ENCODE measurements at places on chromosomes 1 and 21. TPM values are rescaled to one million over a fixed set of nuclear protein-coding genes. Genes with fewer than 3 reads are reported as not detected.

GRCh38 chr1:54378157-54378873, 27.9 kb downstream of the SSBP3 start:
- no peak overlapping the region for H3K27ac ChIP-seq
- H3K27me3 ChIP-seq: no peaks in the 10 kb centered on the region
- DNase-seq: no peak
- peaks cover 37% of the 10 kb centered on the region for H3K4me1 ChIP-seq
- no peaks in the 10 kb centered on the region for H3K36me3 ChIP-seq

DNA sequence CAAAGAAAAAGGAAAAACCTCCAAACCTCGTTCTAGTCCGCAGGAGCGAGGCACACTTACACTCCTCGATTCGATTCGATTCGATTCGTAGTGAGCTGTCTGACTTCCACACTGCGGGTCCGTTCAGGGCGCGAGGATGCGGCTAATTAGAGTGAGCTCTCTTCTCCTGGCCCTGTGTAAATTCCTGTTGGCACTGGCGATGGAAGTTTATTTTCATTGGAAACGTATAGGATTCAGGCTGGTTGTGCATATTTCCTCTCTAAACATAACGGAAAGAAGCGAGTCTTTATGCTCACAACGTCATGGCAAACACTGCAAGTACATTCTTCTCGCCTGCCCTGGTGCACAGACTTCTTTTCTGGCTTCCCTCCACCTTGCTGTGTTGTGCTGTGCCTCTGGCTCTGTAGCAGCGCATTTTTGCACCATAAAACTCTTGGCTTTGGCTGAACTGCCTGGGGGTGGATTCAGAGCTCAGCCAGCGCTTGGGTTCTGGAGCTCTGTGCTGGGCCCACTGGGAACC, 2.7 kb downstream of the HUNK start:
- no peaks in the 10 kb centered on the region for H3K27me3 ChIP-seq
- peaks cover 17% of the 10 kb centered on the region for H3K4me1 ChIP-seq

- no peak overlapping the region for H3K27ac ChIP-seq
- no peaks in the 10 kb centered on the region for H3K27me3 ChIP-seq
- H3K36me3 ChIP-seq: no peaks in the 10 kb centered on the region
- peak overlapping the region; percentile 77 for H3K4me3 ChIP-seq
- DNase-seq: no peak
Measured at GRCh38 chr1:116417678-116418077, 44.6 kb downstream of the ATP1A1 start.

GRCh38 chr1:201489643-201490261, 17.2 kb downstream of the CSRP1 start:
- no peak for DNase-seq
- no peak overlapping the region for H3K4me3 ChIP-seq
- no peaks in the 10 kb centered on the region for H3K27me3 ChIP-seq
- peaks cover 70% of the 10 kb centered on the region for H3K4me1 ChIP-seq

DNA sequence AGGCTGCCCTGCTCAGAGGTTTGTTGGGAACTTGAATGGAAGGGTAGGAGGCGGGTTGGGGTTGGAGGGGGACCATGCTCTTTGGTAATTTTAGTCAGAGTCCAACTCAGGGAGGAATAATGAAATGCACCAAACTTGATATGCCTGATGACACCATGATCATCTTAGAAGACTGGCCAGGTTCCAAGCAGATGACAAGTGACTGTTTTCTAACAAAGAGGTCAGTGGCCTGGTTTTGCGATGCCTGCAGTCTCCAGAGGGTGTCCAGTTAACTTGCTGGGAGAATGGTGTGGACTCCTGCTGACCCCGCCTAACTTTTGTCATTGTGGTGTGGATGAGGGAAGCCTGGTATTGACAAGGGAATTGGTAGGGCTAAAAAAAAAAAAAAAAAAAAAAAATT, 12.4 kb downstream of the VANGL1 start:
- peaks cover 6% of the 10 kb centered on the region for H3K36me3 ChIP-seq
- no peaks in the 10 kb centered on the region for H3K27me3 ChIP-seq
- peaks cover 8% of the 10 kb centered on the region for H3K4me1 ChIP-seq
- no peak overlapping the region for H3K27ac ChIP-seq
- no peak overlapping the region for H3K4me3 ChIP-seq

DNA sequence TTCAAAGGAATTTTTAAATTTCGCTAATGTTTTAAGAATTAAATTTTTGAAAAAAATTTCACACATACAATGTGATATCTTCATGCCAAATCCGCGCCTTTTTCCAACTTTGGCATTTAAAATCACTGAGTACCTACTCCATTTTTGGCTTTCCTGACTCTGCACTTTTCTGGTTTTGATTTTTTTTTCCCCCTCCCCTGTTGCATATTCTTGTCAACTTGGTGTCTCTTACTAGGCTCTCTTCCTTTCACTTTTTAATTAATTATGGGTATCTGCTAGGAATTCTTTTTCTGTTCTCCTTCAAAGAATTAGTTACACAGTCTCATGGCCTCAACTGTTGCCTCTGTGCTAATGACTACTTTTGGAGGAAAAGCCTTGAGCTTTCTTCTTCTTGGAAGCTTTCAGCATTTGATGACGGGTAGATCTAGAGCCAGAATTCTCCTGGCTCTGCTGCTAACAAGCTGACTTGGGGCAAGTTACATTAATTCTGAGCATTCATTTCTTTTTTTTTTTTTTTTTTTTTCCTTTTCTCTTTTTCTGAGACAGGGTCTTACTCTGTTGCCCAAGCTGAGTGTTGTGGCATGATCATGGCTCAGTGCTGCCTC, 1.8 kb downstream of the AGL start:
- H3K4me3 ChIP-seq: no peak overlapping the region
- H3K27ac ChIP-seq: no peak overlapping the region
- H3K36me3 ChIP-seq: no peaks in the 10 kb centered on the region
- H3K27me3 ChIP-seq: no peaks in the 10 kb centered on the region
- no peak for DNase-seq

GRCh38 chr1:3948344-3948743, 48.3 kb upstream of the C1orf174 start:
- H3K4me3 ChIP-seq: no peak overlapping the region
- H3K36me3 ChIP-seq: no peaks in the 10 kb centered on the region
- H3K4me1 ChIP-seq: no peaks in the 10 kb centered on the region
- no peak for DNase-seq
- no peak overlapping the region for H3K27ac ChIP-seq

GRCh38 chr1:196902344-196902743, 14.5 kb downstream of the CFHR4 start:
- H3K27me3 ChIP-seq: no peaks in the 10 kb centered on the region
- H3K36me3 ChIP-seq: no peaks in the 10 kb centered on the region

- H3K27ac ChIP-seq: no peak overlapping the region
Measured at GRCh38 chr1:231581859-231582258, 44.7 kb upstream of the DISC1 start.

DNA sequence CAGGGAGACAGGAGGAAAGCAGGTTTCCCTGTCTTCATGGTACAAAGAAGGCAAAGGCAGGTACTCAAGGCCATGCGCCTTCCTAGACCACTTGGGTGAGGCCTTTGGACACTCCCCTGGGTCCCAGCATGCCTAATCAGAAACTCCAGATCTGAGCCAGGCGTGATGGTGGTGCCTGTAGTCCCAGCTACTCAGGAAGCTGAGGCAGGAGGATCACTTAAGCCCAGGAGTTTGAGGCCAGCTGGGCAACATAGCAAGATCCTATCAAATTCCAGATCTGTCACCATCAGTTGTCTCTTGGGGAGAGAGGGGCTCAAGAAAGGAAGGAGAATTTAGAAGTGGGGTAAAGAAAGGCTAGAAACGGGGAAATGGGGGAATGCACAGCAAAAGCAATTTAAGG, 96.3 kb upstream of the SLC25A33 start:
- peak overlapping the region; percentile 10 for H3K27ac ChIP-seq
- H3K27me3 ChIP-seq: no peaks in the 10 kb centered on the region
- no peaks in the 10 kb centered on the region for H3K36me3 ChIP-seq
- peaks cover 18% of the 10 kb centered on the region for H3K4me1 ChIP-seq
- no peak for DNase-seq
- H3K4me3 ChIP-seq: no peak overlapping the region

DNA sequence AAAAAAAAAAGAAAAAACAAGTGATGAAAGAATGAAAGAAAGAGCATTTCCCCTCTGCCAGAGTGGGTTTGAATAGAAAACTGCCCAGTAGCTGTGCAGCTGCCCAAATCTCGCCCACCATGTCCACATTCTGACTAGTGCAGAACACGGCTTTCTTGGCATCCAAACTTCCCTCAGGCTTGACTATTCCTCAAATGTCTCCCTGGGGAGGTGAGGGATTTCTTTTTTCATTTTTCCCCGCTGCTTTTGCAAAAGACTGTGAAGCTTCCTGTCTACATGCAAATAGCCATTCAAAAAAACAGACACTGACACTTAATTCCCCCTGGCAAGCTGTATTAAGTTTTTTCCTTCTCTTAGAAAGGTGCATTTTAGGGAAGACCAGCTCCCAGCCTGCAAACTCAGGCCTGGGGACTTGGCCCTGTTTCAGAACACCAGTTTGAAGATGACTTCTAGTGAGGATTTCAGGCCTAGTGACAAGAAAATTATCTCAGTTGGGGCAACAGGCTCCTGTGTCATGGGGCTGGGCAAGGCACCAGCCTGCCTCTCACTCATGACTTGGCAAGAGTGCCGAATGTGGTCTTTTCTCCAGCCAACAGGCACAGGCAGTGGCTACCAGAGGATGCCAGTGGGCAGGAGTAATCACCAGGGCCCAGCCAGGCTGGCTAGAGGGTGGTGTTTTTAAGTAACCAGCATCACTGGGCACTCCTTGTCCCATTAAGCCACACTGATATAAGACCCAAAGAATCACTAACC, 178.1 kb upstream of the NFIA start:
- H3K27me3 ChIP-seq: no peaks in the 10 kb centered on the region
- H3K4me3 ChIP-seq: no peak overlapping the region
- H3K36me3 ChIP-seq: no peaks in the 10 kb centered on the region
- DNase-seq: no peak

- no peak for DNase-seq
- H3K4me1 ChIP-seq: peaks cover 17% of the 10 kb centered on the region
- no peaks in the 10 kb centered on the region for H3K27me3 ChIP-seq
- H3K27ac ChIP-seq: no peak overlapping the region
Measured at GRCh38 chr1:150406483-150406882, 42.5 kb downstream of the RPRD2 start.

DNA sequence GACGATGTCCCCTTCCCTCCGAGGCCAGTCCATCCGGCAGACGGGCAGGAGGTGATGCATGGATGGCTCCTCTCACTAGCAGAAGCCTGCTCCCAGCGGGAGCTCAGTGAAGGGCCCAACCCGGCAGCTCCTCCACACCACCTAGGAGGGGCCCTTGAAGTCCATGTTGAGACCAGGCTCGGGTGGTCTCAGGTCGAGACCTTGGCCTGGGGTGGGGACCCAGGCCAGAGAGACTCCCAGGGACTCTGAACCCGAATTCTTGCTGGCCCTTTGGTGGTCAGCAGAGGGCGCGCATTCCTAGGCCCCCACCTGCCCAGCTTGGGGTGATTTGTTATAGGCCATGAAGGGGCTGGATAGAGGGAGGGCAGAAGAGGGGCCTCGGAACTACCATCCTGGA, 642 bp upstream of the NT5C1A start:
- peaks cover 30% of the 10 kb centered on the region for H3K4me1 ChIP-seq
- no peaks in the 10 kb centered on the region for H3K27me3 ChIP-seq
- no peak overlapping the region for H3K27ac ChIP-seq
- H3K36me3 ChIP-seq: no peaks in the 10 kb centered on the region

GRCh38 chr1:37398096-37398495, 76.3 kb upstream of the ZC3H12A start:
- H3K4me1 ChIP-seq: no peaks in the 10 kb centered on the region
- no peak for DNase-seq
- H3K27ac ChIP-seq: no peak overlapping the region
- no peak overlapping the region for H3K4me3 ChIP-seq
- no peaks in the 10 kb centered on the region for H3K36me3 ChIP-seq

- DNase-seq: peak; percentile 81
- no peaks in the 10 kb centered on the region for H3K27me3 ChIP-seq
- peak overlapping the region; percentile 16 for H3K4me3 ChIP-seq
- H3K4me1 ChIP-seq: peaks cover 6% of the 10 kb centered on the region
Measured at GRCh38 chr1:220810179-220810653, 23.5 kb downstream of the MTARC1 start.

- DNase-seq: peak; percentile 88
- no peaks in the 10 kb centered on the region for H3K36me3 ChIP-seq
- H3K27me3 ChIP-seq: no peaks in the 10 kb centered on the region
- H3K27ac ChIP-seq: peak overlapping the region; percentile 49
- H3K4me3 ChIP-seq: peak overlapping the region; percentile 3
Measured at GRCh38 chr1:237012788-237013383, 8.6 kb upstream of the MT1HL1 start.

DNA sequence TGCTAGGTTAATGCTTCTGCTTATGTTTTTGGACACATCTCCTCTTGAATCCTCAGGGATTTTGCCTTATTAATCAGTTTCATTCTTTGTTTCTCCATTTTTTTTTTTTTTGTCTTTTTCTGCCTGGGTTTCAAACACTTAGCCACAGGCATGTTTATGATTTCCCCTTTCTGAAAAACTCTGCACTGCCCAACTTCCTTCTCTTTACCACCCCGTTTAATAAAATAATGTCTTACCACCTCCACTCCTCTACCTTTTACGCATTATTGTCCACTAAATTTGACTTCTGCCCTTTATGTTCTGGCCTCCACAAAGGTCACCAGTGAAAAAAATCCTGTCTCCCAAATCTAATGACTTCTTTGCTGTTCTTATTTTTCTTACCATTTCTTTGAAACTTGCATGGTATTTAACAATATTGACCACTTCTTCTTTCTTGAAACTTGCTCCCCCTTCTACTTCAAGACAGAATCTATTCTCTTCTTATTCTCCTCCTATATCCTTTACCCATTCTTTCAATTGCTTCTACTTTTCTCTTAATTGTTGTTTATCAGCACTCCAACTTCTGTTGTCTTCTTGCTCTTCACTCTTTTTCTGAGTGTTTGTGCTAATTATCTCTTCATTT, 150.3 kb downstream of the TNFSF18 start:
- no peaks in the 10 kb centered on the region for H3K36me3 ChIP-seq
- no peak overlapping the region for H3K4me3 ChIP-seq
- no peak overlapping the region for H3K27ac ChIP-seq

DNA sequence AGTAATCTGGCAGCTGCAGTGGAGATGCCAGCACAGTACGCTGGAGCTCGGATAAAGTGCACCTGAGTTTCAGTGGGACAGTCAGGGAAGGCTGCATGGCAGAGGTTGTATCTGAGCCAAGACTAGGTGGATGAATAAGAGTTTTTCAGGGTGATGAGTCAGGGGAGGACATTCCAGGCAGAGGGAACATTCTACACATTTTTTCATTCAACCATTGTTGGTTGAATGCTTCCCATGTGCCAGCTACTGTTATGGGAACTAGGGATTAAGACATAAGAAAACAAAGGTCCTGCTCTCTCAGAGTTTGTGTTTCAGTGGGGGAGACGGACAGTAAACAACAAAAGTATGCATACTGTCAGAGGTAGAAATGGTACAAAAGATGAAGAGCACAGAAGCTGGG, 5.2 kb downstream of the LEPR start:
- peaks cover 48% of the 10 kb centered on the region for H3K36me3 ChIP-seq
- no peaks in the 10 kb centered on the region for H3K27me3 ChIP-seq
- no peak for DNase-seq

GRCh38 chr1:7070389-7071029, 285.3 kb downstream of the CAMTA1 start:
- no peak overlapping the region for H3K27ac ChIP-seq
- no peak for DNase-seq
- H3K4me3 ChIP-seq: peak overlapping the region; percentile 35
- H3K27me3 ChIP-seq: no peaks in the 10 kb centered on the region
- H3K36me3 ChIP-seq: no peaks in the 10 kb centered on the region
- peaks cover 9% of the 10 kb centered on the region for H3K4me1 ChIP-seq

- peaks cover 3% of the 10 kb centered on the region for H3K4me1 ChIP-seq
- no peak for DNase-seq
- no peak overlapping the region for H3K4me3 ChIP-seq
Measured at GRCh38 chr21:37244501-37245095, 22.5 kb downstream of the VPS26C start.

Gene S100A14
- 76.5 TPM for total RNA-seq

Gene PWP2
- total RNA-seq: 2.9 TPM

Gene PDE4B
- 18.9 TPM for total RNA-seq

Gene MX1
- 38.3 TPM for total RNA-seq

All from upper lobe of left lung (tissue), 6 donors.